PC-3 (cell line): ENCODE measurements at places on chromosomes 1 and 21. TPM values are rescaled to one million over a fixed set of nuclear protein-coding genes. Genes with fewer than 3 reads are reported as not detected.

- DNase-seq = no peak
Observed at GRCh38 chr1:40315795-40316594, 1.1 kb downstream of the COL9A2 start.

DNA sequence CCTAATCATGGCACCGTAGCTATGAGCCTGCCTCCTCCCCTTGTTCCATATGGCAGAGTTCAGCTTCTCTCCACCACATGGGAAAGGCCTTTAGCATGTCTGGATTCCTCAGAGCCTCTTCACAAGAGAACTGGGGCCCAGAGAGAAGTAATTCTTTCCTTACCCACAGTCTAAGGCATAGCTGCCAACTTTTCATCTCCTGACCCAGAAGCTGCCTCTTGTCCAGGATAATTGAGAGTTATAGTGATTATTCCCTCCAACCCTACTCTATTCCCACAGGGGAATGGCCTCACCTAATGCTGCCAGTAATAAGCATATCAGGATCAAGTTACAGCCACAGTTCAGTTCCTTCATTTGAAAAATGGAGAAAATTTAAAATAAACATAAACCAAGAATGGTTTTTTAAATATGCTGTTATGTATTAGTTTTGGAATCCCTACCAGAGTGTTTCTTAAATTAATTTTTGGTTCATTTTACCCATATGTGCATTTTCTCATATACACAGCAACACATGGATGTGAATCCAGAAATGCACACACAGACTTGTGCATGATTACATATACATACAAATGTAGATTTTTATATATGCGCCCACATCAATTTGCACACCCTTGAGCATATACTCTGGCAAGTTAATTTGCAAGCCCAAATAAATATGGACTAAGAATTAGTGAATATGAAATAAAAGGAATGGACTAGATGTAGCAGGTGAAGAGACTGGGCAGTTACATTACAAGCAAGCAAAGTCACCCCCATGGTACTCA, 63.9 kb upstream of the WARS2 start:
- DNase-seq = no peak

GRCh38 chr1:186234976-186235686, 139.9 kb downstream of the TPR start:
- peak; percentile 19 for DNase-seq

GRCh38 chr1:27076803-27077202, 64.2 kb upstream of the TENT5B start:
- DNase-seq = no peak

Gene IVL
- 0.55 and 1.0 TPM in 2 replicates for total RNA-seq
